Large intestine (tissue), 12 donors: ENCODE measurements at places on chromosomes 1 and 21.
A peak's percentile ranks its signal among the peaks of the same experiment; 100 is the strongest.

- no peak for DNase-seq
Observed at GRCh38 chr21:45110873-45111624, 36.7 kb downstream of the ADARB1 start.

DNA sequence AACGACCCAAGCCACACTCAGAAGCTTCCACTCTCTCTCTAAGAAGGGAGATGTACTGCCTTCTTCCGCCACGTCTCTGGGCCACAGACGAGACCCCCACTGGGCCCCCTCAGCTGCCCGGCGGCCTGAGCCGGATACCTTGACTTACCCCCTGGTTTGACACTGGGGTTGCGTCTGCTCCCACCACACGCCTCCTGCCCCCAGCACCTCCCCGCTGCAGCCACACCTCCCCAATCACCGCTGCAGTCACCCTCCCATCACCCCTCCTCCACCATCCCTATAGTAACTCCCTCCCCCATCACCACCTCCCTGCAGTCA is 10.7 kb downstream of the PANK4 start:
- no peak for DNase-seq

DNA sequence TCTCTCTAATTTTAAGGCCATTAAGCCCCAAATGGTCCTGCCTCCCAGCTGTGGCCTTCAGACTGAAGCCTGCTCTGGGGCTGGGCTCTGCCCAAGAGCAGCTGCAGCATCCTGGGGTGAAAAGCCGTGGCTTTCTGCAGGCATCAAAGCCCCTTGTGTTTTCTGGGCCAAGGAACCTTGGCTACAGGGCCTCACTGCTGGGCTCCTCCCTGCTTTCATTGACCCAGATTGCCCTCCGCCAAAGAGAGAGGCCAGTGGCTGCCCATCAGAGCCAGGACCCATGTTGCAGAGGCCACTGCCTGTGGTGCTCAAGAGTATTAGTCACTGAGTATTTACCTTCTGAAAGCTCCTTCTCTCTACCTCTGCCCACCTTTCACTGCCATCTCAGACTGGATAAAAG is 1.6 kb downstream of the ZNF648 start:
- DNase-seq, result no peak

DNA sequence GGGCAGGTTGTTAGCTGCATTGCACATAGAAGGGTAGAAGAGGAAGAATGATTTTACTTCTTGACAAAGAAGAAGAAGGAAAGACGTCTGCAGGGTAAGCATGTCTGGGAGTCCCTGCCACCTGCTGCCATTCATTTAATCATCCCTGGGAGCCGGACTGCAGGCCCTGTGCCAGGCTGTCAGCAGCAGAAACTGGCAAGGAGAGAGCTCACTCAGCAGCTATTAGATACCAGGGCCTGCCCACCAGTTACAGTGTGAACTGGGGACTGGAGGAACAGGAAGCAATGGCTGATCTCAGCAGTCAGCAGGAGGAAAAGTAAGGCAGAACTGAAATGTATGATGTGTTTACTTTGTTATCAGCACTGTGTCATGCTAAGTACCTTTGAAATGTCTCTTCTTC is 75.7 kb upstream of the C1orf87 start:
- DNase-seq, result no peak

GRCh38 chr1:10065760-10066159 is 33.0 kb downstream of the UBE4B start:
- no peak for DNase-seq

DNA sequence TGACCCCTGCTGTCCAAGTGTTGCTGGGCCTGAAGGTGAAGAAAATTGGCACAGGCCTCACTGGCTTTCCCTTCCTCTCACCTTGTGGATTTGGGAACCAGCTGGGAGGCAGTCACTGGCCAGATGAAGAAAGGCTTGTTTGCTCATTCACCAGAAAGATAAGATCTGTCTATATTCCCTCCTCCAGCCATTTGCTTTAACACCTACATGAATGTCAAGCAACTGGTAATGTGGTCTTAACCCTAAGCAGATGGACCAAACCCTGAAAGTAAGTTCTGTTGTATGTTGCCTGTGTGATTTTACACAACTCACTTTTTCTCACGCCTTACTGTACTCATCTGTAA is 10.3 kb upstream of the SRRM1 start:
- peak; percentile 12 for DNase-seq

DNA sequence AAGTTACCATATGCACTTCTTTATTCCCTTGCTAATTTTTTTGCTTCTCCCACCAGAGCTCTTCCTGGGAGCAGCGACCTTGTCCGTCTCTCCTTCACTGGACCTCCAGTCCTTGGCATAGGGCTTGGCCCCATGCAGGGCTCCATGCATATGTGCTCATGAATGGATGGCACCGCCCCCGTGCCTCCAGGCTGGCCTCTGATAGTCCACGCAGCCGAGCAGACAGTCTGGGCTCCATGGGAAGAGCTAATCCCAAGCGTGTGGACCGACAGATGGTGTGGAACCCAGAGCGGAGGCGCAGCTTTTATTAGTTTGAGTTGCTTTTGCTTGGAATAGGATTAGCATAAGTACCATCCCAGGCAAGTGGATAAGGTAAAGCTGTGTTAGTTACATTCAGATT is 41.8 kb downstream of the CDCP2 start:
- no peak for DNase-seq

DNA sequence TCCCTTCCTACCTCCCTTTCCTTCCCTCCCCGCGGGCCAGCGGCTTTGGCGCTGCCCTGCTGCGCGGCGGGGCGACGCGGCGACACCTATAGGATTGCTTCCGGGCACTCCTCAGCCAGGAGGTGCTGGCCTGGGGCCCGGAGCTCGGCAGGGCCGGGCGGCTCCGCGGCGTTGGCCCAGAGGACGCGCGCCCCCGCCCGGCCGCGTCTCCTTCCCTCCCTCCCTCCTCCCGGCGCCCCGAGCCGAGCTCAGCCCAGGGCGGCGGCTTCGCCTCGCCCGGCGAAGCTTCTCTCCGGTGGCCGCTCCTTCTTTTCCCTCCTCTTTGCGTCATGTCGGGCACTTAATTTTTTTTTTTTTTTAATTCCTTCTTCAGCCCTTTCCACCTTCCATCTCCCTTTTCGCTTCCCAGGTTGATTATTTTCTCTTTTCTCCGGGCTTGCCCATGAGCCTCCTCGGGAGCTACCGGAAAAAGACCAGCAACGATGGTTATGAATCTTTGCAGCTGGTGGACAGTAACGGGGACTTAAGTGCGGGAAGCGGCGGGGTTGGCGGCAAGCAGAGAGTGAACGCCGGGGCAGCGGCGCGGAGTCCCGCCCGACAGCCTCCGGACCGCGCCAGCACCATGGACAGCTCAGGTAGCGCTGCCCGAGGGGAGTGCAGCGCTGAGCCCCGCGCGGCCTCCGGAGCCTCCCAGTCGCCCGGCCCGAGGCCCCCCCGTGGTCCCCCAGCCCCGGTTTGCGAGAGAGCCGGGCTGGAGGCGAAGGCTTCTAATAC is at the start of gene DNAJC6:
Gene DNAJC6, plus strand, starts transcription at position 240 of the 774 bp plus-strand sequence. Its CDS starts 203 bp downstream, at position 443.
- DNase-seq, result peak; percentile 57

GRCh38 chr1:10594595-10595223 is 120.0 kb downstream of the PEX14 start:
- no peak for DNase-seq

DNA sequence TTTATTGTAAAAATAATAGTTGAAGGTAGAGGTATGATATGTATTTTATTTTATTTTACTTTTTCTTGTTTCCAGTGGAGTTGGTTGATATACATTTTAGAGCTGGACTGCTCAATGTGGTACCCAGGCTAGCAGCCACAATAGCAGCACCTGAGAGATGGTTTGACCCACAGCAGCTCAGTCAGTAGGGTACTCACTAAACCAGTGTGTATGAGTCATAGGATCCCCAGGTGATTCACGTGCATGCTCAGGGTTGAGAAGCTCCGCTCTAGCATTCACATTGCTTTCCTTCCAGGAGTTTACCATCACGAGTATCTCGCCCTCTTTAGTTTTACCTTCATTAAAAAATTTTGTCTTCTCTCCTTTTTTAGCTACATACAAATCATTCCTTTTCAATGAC is 96.0 kb upstream of the PAXBP1 start:
- no peak for DNase-seq

GRCh38 chr1:84301004-84301784 is at the start of gene SAMD13:
Gene SAMD13, plus strand, starts transcription at chr1:84301708. Its CDS starts 1,527 bp downstream, at chr1:84303235.
- peak; percentile 84 for DNase-seq

DNA sequence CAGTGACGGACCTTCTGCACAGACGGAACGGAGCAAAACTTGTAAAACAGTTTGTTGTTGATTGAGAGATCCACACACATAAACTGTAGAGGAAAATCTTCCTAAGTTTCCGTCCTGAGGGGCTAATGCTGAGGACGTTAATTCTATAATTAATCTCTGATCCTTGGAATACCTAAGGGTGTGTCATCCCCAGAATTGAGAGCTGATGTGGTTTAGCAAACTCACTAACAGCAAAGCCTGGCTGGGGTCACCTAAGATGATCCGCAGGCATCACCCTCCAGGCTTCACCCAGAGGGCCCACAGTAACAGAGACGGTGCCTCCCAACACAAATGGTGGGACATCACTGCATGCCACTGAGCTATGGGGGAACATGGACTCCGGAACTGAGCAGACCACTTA is 97.5 kb downstream of the SMYD2 start:
- DNase-seq, result no peak

- DNase-seq, result no peak
Observed at GRCh38 chr1:184298440-184299405, 88.1 kb upstream of the C1orf21 start.

GRCh38 chr21:46131588-46131837 is 23.9 kb downstream of the FTCD start:
- DNase-seq, result no peak

GRCh38 chr1:53681351-53681976 is 57.5 kb downstream of the GLIS1 start:
- no peak for DNase-seq
